ENCODE measurements at places on chromosomes 2 and 18.

- DNase-seq = peak; percentile 93
Observed at GRCh38 chr2:241950413-241951315, 81.1 kb downstream of the RTP5 start.

GRCh38 chr2:149410701-149411484 is 80.5 kb downstream of the LYPD6 start:
- no peak for DNase-seq

DNA sequence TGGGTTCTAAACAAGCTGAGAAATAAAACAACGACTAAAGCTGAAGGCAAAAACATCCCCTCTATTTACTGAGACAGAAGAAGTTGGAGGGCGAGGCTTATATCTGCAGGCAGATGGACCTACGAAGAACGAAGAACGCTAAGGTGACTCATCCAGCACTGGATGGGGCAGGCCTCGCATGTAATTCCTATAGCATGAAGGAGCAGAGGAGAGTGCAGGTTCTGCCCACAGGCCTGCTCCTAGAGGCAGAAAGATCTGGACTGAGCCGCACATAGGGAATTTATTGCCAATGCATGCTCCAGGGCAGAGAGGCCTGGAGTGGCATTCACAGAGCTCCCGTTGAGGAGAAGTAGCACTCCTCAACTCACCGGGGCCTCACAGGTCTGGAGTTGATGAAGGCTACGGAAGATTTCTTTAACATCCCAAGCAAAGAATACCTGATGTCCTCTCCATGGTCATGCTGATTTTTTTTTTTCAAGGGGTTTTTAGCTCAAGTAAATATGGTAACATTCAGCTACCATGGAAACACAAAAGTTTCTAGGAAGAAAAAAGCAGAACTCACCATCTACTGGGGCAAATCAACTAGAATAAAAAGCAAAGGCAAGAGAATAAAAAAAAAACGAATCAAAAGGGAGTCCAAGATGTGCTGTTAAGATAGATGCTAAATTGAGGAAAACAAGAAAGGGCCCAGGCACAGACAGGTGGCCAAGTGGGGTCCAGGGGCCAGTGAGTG is 10.4 kb upstream of the METTL21A start:
- DNase-seq = no peak

DNA sequence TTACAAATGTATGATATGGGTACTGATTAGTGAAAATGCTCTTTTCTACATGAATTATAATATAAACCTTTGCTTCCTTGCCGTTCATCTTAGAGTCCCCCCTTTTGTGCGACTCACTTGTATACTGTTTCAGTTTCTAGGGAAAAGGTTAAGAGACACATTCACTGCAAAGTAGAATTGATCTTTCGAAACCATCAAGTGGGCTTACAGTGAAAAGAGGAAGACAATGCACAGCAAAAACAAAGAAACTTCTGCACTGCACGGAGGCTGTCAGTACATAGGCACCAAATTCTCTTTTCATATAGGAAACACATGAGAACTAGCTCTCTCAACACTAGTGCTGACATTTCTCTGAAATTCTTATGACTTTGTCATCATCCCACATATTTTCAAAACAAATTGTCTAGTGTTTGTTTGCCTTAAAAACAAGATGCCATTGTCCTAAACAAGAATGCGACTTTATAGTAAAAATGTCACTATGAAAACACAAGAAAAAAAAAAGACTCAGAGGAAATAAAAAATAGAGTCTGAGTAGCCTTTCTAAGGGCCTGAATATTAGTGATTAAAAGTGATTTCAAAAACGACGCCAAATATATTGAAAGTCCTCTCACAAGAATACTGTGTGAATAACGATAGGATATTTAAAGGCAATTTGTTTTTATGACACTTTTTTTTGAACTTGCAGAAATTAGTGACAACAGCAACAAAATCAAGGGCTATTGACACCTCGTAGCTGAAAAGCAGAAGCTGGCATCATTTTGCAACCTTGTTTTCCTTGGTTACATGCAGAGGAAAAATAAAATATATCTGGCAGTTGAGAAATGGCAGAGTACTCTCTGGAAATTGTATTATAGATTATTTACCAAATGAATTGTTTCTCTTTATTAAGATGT is 827.0 kb downstream of the BCL11A start:
- no peak for DNase-seq

DNA sequence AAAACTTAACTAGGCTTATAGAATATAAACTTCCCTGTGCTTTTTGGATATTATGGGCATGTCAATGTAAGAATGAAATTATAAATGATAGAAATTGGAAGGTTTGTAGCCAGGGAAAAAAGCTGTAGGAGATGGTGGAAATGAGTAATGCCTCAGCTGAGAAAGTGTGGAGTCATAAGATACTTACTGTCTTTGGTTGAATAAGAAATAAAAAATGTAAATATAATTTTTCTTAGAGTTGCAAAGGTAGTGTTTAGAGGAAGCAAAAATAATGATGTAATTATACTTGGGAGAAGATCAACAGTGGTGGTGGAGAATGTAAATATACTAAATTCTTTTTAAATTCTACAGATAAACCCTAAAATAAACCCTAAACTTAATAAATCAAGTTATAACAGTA is 26.2 kb upstream of the RND3 start:
- no peak for DNase-seq

DNA sequence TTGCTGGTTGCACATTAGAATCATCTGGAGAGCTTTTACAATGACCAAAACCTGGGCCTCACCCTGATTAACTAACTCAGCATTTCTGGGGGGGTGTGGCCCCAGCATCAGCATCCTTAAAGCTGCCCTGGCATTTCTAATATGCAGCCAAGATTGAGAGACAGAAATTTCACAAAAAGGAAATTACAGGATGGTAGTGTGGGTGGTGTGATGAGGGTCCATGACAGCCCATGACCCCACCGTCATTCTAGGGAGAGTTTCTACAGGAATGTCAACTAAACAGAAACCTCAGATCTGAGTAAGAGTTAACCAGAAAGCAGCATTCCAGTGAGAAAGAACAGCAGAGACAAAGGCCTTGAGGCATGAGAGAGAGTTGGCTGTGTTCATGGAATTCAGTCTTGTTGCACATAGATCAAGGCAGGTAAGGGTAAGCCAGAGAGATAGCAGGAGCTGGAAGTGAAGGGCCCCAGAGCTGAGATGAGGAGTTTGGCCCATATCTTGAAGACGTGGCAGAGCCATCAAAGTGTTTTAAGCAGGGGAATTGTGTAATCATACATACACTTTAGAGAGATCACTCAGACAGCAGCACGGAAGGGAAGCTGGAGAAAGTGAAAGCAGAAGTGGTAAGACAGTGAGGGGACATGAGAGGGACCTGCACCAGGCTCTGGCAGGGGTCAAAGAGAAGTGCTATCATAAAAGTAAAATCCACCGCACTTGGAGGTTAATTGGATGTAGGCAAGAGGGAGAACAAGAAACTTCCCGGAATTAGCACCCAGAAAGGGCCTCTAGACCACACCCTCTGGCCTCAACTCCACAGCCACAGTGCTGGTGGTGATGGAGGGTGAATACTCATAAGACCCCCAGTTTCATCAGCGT is 7.8 kb upstream of the TRABD2A start:
- DNase-seq = no peak

DNA sequence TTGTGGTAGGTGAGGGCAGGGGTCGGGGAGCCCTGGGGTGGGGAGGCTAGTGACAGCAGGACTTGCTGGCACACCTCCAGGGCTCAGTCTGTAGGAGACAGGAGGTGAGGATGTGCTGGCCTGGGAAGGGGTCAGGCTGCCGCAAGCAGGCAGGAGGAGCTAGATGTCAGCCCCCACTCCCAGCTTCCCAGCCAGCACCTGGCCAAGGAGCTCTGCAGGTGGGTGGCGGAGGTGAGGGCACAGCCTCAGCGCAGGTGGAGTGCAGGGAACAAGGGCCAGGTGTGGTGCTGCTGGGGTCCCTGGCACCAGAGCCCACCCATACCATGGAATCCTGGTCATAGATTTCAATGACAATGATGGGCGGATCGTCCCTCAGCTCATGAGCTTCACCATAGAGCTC is 2.9 kb downstream of the OTOF start:
- DNase-seq = no peak

GRCh38 chr2:70123051-70123828 is 36.0 kb downstream of the PCBP1 start:
- peak; percentile 82 for DNase-seq

DNA sequence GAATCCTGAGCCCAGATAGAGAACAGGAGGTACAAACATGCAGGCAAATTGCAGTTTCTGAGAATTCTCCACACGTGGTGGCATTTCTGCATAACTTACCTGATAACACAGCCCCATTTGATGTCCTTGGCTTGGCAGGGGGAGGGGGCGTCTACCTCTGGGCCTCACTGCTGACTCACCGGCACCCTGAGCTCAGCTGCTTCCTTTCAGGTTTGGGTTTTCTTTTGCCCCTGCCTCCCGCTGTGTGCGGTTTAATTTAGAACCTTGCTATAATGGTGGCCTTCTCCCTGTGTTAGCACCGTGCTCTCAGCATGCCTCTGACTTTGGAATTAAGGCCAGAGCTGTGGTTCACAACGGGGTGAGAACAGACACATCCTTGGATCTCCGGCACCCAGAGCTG is 4.4 kb downstream of the CTIF start:
- no peak for DNase-seq

- DNase-seq = no peak
Observed at GRCh38 chr2:184530239-184530638, 68.1 kb upstream of the ZNF804A start.

GRCh38 chr2:135555311-135555710 is 24.0 kb downstream of the R3HDM1 start:
- no peak for DNase-seq

- DNase-seq = peak; percentile 67
Observed at GRCh38 chr18:13834496-13835015, 10.6 kb downstream of the MC5R start.

DNA sequence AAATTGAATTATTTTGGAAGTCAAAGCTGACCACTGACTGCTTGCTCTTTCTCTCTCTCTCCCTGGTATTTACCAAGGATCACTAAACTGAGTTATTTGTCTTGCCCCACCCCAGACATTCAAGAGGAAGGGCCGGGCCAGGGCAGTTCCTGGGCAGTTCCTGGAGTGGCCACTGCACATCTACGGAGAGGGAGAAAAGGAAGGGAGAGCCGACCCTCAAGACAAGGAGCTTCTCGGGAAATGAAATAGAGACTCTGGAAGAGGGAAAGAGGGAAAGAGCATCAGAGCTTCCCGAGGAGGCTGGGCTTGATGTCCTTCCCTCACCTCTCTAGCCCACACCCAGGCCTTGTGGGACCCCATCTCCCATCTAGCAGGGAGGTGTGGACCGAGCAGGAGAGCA is 83.1 kb downstream of the SEPTIN10 start:
- no peak for DNase-seq

- no peak for DNase-seq
Observed at GRCh38 chr2:16509042-16509441, 156.6 kb downstream of the CYRIA start.

- peak; percentile 37 for DNase-seq
Observed at GRCh38 chr2:46848447-46848846, 67.2 kb downstream of the MCFD2 start.

- no peak for DNase-seq
Observed at GRCh38 chr2:174078275-174078674, 113.1 kb upstream of the SP3 start.

DNA sequence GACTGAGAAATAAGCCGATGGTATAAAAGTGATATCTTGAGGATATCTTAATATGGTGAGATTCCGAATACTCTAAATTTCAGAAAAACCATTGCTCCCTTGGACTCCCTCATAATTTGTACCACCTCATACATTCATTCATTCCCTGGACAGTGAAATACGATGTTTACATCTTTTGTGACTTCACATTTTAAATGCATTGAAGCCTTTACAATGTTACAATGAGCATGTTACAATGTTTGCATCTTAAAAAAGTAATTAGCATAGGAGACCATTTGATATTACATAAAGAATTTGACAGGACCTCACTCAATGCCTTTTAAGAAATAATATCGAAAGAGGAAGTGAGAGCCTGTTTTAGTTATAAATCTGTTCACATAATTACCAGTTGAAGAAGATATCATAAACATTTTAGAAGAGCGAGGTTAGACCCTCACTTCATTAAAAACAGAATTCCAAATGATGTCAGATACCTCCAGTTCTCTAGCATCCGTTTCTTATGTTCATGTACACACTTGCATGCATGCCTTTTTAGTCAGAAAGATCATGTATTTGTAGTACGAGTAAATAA is 372.0 kb downstream of the ARHGAP15 start:
- no peak for DNase-seq

DNA sequence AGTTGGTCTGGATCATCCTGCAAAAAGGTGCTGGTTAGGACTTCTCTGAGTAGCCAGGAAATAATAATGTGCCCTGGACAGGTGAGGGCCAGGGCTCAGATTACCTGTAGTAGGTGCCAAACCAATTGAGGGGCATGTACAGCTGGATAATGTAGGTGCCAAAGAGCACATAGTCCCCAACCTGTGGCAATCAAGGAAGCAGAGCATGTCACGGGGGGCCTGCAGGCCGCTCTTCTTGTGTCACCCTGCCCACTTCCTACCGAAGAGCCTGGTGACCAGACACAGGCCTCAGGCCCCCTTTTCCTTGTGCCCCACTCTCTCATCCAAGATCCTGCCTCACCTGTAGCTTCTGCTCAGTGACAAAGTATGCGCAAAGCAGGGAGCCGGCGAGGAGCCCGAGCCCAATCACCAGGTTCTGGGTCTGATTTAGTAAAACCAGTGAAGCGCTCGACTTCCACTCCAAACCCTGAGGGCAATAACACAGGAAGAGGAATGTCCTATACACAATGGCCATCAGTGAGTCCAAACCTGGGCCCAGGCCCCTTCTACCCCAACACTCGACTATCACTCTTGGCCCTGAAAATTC is 5.2 kb downstream of the ABCB6 start:
- DNase-seq = no peak

GRCh38 chr18:49041435-49042245 is 90.9 kb upstream of the SMAD7 start:
- peak; percentile 68 for DNase-seq

DNA sequence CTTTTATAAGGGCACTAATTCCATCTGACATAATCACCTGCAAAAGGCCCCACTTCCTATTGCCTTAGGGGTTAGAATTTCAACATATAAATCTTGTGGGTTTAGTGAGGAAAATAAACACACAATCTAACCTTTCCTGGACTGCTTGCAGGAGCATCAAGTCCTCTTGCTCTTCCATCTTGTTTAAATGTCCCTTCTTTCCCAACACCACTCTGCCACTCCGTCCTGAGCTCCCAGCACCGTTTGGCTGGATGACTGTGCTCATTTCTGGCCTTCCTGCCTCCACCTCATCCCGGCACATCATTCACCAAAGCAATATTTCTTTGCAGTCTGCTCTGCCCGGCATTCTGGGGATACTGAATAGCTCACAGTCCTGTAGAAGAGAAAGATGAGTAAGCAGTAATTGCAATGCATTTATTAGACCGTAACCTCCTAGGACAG is 247.8 kb downstream of the BCL2 start:
- no peak for DNase-seq

Measured in eye (tissue), 1 donor.